H54 (cell line): ENCODE measurements at places on chromosomes 1 and 21.

GRCh38 chr1:99673315-99673714 lies 27.4 kb downstream of the PALMD start:
- no peak for DNase-seq

DNA sequence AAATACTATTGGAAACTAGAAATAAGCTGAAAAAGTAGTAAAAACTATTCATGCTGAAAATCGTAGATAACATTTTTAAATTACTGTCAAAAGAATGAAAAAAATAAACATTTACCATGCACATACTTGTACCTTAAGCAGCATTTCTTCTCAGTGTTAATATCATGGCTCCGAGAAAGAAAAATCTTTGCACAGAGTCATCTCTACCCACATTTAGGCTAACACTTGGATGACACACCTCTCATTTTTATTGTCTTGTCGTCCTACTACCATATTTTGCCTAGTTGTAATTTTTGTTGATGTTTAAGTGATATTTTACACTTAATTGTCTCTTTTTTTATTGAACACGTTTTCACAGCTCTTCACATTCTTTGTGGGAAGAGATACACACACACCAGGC lies 1.7 kb upstream of the TNFSF4 start:
- no peak for DNase-seq

GRCh38 chr1:48947761-48948537 lies 171.3 kb upstream of the BEND5 start:
- no peak for DNase-seq

GRCh38 chr1:156804572-156805243 lies 11.9 kb downstream of the SH2D2A start:
- no peak for DNase-seq

- peak; percentile 77 for DNase-seq
Observed at GRCh38 chr1:94541246-94542087, at the start of gene F3. TSS of gene F3 (minus strand) at chr1:94541759. CDS start at chr1:94541636, 123 bp downstream.

GRCh38 chr1:216805233-216805632 lies 82.0 kb upstream of the ESRRG start:
- no peak for DNase-seq

- no peak for DNase-seq
Observed at GRCh38 chr1:85571181-85571759, 9.3 kb upstream of the CCN1 start.

- DNase-seq, result peak; percentile 43
Observed at GRCh38 chr1:25182629-25183028, 49.7 kb downstream of the SYF2 start.

DNA sequence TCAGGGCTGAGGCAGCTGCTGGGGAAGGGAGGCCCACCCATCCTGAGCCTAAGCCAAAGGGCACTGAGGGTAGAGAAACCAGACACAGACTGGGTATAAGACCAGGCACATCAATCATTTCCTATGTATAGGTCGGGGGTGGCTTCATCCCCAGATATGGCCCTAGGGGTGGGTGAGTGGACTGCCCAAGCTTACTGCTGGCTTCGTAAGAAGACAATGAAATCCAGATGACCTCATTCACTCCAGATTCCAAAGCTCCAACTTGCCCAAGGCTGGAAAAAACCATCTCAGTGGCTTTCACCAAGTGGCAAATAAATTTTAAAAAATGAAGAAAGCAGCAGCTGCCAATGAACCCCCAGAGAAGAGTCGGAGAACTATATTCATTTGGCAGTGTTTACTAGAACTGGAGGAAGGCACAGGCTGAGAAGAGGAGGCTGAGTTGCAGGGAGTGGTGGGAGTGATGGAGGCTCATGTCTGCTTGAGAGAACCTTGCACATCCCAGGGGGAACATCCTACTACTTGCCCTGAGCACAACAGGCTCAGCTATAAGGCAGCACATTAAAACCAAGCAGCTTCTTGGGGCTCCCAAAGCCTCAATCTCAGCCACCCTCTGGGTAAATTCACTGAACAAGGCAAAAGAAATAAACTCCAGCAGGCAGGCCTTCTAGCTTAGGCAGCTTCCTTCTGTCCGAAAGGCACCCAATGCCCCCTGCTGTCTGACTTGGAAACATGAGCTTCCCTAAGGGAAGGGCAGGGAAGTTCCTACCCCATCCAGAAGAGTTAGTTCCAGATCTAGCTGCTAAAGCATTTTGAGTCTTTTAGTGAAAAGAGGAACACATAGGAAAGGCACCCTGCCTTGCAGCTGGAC lies 14.1 kb downstream of the PEA15 start:
- peak; percentile 67 for DNase-seq

DNA sequence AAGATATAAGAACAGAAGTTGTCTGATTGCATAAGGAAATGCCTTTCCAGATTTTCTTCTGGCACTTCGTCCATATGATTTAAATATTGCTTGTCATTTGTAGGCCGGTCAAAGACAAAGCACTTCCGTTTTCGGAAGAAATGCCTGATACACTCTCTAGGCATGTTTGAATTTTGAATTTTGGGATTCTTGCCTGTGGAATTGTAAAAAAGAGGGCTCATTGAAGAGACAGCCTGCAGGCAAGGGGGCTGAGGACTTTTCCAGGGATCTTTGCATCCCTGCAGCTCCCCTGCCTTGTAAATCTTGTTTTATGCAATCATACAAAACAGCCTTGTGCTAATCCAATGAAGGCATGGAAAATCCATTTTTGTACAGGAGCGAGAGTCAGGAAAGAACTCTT lies 7.4 kb downstream of the GBP4 start:
- no peak for DNase-seq

DNA sequence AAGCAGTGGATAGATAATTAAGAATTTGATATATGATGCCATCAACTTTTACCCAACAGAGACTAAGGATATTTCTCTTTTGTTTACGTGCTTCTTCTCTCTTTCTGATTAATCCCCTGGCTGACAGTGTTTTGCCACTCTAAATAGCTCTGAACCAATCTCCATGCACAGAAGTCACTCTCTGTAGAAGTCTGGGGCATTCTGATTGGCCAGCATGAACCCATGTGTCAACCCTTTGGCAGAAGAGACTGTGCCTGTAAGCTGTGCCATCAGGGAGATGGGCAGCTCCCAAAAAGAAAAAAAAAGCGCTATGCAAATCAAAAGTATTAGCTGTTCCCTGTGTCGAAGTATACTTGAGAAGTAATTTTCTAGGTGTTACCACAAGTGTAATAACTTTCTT lies 34.1 kb upstream of the NRIP1 start:
- DNase-seq, result no peak

DNA sequence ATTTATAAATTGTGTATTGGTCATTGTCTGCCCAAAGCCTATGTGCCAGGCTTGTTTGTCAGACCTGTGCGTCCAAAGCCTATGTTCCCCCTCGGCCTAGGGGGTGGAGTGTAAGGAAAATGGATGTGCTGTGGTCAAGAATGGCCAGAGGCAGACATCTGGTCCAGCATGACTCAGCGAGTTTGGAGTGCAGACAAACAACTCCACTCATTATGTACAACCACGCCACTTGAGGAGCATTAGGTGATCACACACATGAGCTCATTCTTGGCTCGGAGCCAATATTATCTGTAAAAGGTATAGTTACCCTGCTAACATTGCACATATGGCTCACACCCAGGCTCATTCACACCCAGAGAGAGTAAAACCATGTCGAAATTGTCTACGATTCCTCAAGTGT lies 1047.6 kb upstream of the ADGRL4 start:
- peak; percentile 4 for DNase-seq

GRCh38 chr1:38486085-38486484 lies 373.5 kb downstream of the RRAGC start:
- DNase-seq, result no peak

DNA sequence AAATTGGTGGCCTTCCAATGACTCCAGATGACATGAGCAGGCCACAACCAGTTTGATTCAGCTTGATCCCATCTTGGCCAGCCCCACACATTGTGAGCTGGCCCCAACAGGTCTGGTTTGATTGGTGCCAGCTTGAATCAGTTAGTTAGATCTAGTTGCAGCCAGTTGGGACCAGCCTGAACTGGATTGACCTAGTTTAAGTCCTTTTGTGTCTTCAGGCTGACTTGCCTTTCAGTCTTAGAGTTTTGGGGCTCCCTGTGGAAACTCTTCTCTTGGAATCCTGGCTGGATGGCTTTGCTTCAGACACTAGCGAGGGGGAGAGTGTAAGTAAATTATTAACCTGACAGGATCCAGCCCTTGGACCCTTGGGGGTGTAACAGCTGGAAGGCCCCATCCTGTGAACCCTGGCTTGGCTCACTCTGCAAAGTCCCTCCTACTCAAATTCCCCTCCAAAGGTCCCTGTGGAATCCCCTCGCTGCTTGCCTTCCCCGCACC lies 36.2 kb upstream of the POU3F1 start:
- DNase-seq, result no peak

DNA sequence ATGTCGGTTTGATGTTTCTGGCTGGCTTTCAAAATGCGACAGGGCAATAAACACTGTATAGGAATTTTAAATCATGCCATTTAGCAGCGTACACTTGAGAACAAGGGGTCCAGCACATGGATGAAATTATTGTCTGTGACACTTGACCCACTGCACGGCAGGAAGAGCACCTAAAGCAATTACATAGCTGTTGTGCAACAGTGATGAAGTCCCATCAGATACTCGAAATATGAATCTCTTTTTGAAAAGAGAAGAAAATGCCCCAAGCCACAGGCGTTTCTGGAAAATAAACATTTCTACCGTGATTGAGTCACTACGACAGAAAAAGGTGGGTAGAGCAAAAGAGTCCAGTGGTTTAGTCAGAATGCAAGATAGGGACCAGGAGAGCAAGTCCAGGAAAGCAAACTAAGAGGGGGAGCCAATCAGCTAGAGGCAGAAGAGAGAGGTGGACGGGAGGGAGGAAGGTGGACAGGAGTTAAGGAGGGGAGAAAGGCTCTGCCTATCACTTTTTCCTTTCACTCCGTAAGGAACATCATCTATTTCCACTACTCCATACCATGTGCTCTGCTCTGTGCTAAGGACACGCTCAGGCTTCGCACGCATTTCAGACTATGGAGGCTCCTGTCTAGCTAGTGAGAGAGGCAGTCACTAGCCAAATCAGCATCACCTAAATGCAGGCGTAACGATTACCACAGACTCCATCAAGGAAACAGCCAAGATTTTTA lies 6.4 kb downstream of the DSCAM start:
- no peak for DNase-seq

GRCh38 chr1:248787430-248787829 lies 31.9 kb upstream of the LYPD8 start:
- DNase-seq, result no peak

DNA sequence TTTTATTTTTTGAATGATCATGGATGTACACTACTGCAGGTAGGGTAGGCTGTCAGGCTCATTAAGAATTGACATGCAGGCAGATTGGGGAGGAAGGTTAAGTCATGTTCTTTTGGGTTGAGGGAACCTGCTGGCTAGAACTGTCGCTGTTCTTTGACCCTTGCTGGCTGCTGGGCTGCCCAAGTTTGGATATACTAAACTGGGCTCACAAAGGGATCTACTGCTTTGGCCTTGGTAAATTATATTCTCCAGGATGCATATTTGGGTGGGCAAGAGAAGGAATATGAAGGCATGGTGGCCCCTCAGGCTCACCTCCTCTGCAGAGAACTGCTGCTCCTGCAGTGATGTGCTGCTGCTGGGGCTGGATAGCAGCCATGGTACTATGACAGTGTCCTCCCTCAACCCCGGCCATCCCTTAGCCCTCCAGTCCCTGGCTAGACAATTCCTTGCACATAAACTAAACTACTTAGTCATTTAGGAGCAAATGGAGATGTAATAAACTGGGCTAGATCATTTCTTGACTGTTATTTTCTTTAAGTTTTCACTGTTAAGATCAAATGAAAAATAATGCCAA lies 6.1 kb downstream of the ATP1A1 start:
- DNase-seq, result no peak

GRCh38 chr1:219847215-219847855 lies 81.0 kb downstream of the SLC30A10 start:
- no peak for DNase-seq

DNA sequence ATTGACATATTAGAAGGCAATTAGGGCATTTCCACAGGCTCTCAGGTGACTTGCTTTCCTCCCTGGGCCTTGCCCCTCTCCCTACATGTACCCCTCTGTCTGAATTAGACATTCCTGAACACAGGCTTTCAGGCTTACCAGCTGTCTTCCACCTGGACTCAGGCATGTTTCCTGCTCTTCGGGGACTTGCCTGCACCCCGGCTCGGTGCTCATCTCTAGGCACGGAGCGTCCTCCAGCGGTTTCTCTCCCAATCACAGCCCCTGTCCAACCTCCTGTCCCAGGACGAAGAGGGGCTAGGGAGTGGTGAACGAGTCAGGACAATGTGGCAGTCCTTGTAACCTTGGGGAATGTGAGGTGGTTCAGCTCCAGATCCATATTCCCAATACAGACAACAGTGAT lies 4.2 kb downstream of the PROK1 start:
- DNase-seq, result no peak

DNA sequence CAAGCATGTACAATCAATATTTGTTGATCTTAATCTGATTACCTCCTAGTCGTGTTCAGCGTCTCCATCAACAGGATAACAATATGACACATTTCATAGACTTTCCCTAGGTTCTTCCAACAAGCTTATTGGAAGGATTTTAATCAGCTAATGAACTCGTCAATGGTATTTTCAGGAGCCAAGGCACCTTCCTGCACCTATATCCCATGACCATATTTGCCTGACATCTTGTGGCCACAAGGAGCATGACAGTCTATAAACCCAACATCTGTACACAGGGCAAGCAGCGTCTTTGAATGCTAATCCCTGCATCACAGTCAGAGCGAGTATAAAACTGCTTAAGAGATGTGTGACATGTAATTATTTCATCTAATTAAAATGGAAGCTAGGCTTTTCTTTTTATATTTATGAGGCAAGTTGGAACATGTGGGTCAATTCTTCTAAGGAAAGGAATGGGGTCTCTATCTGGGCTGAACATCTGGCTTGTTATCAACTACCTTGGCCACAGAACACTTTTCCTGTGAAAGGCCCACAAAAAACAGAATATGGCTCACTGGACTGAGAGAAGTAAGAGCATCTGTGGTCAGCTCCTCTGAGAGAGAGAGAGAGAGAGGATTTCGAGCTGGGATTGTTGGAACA lies 388.8 kb downstream of the NTNG1 start:
- peak; percentile 32 for DNase-seq

DNA sequence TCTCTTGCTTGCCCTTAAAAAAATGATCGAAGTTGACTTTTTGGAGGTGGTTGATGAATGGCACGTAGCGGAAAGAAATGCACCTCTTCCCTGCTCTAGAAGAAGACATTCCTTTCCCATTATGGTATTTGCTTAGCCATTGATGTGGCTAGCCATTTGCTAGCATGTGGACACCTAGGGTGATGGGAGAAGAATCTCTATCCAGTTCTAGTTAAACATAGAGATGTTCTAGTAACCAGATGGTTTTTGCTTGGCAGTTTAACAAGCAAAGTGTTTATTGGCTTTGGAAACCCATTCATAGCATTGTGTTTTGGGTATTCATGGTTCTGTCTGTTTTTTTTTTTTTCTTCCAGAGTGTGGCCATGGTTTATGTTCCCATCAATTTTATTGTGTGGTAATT lies 78.9 kb downstream of the KCNJ6 start:
- no peak for DNase-seq

GRCh38 chr1:150498342-150498741 lies 9.6 kb upstream of the ECM1 start:
- DNase-seq, result no peak
